ENCODE measurements at places on chromosomes 1 and 21.
A peak's percentile ranks its signal among the peaks of the same experiment; 100 is the strongest.

GRCh38 chr1:113223040-113223439 lies 150.0 kb downstream of the LRIG2 start:
- no peak for DNase-seq

GRCh38 chr1:51922040-51922439 lies 43.5 kb upstream of the NRDC start:
- DNase-seq, result no peak

- no peak for DNase-seq
Measured at GRCh38 chr1:100396651-100397050, 44.3 kb downstream of the CDC14A start.

DNA sequence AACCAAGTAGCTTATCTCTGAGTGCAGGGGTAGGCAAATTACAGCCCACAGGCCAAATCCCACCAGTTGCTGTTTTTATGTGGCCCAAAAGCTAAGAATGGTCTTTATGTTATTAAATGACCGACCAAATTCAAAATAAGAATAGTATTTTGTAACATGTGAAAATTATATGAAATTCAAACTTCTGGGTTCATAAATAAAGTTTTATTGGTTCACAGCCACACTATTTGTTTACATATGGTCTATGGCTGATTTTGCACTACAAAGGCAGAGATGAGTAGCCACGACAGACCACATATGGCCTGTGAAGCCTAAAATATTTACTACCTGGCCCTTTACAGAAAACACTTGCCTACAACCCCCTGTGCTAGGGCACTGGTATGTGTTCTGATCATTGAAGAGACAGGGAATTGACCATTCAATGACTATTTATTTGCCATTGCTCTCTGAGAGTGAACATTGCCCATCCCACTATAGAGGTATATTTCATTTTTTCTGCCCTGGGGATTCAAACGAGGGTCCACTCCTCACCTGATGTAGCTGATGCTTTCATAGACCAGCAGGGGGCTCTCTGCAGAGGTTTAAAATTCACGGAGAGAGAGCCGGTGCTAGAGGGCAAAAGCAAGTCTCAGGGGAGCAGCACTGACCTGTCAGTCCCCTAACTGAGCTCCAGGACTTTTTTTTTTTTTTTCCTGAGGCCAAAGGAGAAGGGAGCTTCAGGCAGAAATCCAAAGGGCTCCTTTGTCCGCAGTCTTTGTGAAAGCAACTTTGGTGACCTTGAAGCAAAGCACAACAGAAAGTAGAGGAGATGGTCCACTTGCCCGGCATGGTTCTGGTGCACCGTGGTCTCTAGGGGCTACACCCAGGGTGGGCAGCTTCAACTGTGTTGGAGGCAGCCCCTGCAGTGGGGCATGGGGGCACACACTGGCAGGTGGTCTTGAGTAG lies 7.3 kb upstream of the GNL2 start:
- DNase-seq, result no peak

- DNase-seq, result no peak
Measured at GRCh38 chr1:247096958-247097357, 7.2 kb downstream of the ZNF669 start.

DNA sequence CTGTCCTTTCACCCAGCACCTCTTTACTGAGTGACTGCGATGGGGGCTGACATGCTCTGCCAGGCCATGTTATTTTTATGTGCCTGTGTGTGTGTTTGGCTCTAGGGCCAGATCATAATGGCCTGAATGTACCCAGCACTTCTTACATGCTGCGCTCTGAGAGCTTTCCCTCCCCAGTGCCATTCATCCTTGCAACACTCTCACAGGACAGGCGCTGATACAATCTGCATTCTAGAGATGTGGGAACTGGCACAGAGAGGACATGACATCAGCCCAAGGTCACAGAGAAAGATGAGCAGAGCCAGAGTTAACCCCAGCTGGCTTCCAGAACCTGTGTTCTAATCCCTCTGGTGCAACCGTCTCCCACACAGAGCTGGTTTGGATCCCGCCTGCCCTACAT lies 54.5 kb downstream of the ARHGEF10L start:
- DNase-seq, result no peak

- DNase-seq, result no peak
Measured at GRCh38 chr1:151888972-151889570, 20.2 kb downstream of the THEM4 start.

- DNase-seq, result no peak
Measured at GRCh38 chr1:86965827-86966182, 51.4 kb downstream of the HS2ST1 start.

GRCh38 chr1:162599451-162599850 lies 32.8 kb upstream of the DDR2 start:
- DNase-seq, result no peak

DNA sequence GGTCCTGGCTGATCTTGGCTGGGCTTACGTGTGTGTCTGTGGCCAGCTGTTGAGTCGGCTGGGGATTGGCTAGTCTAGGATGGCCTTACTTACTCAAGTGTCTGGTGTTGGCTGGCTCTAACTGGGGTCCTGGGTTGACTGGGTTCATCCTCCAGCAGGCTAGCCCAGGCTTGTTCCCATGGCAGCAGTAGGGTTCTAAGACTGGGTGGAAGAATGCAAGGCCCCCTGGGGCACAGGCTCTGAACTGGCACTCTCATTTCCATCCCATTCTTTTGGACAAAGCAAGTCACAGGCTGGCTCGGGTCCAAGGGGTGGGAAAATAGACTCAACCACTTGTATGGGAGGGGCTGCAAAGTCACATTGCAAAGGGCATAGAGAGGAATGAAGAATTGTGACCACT lies 7.9 kb upstream of the OPRD1 start:
- DNase-seq, result no peak

GRCh38 chr1:203278082-203278884 lies 27.0 kb upstream of the BTG2 start:
- no peak for DNase-seq

GRCh38 chr1:92663775-92664174 lies 121.1 kb downstream of the EVI5 start:
- DNase-seq, result no peak

DNA sequence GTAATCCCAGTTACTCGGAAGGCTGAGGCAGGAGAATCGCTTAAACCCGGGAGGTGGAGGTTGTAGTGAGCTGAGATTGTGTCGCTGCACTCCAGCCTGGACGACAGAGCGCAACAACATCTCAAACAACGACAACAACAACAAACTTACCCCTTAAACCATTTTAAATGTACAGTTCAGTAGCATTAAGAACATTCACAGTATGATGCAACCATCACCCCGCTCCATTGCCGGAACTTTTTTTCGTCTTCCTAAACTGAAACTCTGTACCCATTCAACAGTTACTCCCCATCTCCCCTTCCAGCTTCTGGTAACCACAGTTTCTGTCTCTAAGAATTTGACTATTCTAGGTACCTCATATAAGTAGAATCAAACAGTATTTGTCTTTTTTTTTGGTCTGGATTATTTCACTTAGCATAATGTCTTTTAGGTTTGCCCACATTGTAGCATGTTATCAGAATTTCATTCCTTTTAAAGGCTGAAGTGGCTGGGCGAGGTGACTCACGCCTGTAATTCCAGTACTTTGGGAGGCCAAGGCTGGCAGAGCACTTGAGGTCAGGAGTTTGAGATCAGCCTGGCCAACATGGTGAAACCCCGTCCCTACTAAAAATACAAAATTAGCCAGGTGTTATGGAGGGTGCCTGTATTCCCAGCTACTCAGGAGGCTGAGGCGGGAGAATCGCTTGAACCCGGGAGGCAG lies 19.6 kb downstream of the CA6 start:
- no peak for DNase-seq

DNA sequence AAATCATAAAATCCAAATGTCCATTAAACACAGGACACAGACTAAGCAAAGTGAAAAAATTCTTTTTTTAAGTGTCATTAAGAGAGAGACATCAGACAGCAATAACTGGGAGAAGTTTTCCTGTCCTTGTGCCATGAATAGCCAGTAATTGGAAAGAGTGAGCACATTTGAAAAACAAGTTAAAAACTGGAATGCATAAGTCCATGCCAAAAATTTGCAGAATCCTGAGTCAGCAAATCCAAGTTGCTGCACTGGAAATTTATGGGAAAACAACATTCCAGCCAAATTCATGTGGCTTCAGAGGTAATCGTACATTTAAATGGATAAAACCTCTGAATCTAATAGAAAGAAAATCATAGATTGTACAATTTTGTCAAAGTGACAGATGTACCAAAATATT lies 291.4 kb downstream of the LRRC40 start:
- no peak for DNase-seq

GRCh38 chr1:18348354-18348753 lies 132.4 kb upstream of the KLHDC7A start:
- no peak for DNase-seq

- no peak for DNase-seq
Measured at GRCh38 chr1:230922620-230923019, 54.3 kb upstream of the C1orf198 start.

DNA sequence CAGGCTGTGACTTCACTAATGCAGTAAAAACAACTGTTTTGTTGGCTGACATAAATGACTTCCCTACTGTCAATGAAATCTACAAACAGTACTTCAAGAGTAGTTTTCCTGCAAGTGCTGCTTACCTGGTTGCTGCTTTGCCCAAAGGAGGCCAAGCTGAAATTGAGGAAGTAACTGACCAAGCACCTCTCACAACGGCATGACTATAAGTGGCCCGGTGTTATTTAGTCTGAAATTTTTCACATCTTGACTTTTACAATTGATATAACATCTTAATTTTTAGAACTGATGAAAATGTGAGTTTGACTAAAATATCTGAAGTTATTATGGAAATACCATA lies 274.9 kb upstream of the NR5A2 start:
- DNase-seq, result no peak

DNA sequence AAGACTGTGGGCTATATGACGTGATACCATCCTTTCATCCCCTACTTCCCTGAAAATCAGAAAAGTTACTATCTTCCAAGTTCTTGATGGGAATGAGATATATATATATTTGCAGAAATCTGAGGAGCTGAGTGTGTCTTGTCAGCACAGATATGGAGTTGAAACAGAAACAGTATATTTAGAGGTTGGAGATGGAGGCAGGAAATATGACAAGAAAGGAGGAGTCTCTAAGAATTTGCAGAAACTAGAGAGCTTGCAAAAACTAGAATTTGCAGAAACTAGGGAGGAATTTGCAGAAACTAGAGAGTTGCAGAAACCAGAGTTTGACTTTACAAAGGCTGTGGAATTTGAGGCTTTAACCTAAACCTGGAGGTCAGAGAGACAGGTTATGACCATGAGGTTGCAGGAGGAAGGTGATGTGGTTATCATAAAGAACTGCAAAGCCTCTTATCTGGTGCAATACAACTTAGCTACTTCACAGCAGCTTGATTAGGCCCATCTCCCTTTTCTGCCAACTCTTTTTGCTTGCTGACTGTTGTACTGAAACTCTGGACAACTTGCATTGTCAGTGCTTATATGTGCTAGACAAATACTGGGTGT lies 22.3 kb downstream of the XCL2 start:
- DNase-seq, result no peak

GRCh38 chr1:203744075-203744972 lies 20.7 kb upstream of the LAX1 start:
- DNase-seq, result no peak

DNA sequence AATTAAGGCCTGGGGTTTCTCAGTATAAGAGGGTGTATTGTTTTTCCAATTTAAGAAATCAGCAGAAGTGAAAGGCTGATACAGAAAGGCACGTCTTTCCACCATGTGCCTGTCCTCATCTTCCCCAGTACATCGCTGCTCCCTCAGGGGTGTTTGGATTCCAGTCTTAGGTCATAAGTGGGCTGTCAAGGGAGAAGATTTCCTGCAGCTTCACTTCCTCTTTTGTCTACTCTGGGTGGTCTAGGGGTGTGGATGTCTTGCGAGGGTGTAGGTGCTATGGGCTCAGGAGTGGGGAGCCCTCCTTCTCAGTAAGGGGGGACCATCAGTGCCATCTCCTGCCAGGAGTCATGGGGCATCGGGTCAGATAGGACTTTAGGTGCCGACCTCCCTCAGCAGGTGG lies 999.8 kb upstream of the NCAM2 start:
- no peak for DNase-seq

DNA sequence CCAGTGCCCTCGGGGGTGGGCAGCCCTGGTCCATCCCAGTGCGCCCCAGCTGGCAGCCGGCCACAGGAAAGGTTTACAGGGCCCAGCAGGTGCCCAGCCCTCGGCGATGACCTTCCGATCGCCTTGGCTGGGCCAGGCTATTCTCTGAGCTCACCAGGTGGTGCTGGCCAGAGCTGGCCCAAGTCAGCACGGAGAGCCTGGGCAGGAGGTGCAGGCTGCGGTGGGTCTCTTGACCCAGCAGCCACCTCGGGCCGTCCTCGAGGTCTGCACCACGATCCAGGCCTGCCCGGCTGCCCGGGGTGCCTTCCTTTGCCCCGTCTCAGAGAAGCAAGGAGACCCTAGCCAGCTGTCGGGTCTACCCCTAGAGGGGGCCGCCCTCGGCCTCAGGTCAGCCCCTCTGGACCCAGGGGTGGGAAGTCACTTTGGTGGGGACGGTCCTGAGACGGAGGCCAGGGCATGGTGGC lies 370 bp downstream of the PERM1 start:
- DNase-seq, result no peak

GRCh38 chr1:3434406-3435110 lies 19.9 kb upstream of the ARHGEF16 start:
- no peak for DNase-seq

DNA sequence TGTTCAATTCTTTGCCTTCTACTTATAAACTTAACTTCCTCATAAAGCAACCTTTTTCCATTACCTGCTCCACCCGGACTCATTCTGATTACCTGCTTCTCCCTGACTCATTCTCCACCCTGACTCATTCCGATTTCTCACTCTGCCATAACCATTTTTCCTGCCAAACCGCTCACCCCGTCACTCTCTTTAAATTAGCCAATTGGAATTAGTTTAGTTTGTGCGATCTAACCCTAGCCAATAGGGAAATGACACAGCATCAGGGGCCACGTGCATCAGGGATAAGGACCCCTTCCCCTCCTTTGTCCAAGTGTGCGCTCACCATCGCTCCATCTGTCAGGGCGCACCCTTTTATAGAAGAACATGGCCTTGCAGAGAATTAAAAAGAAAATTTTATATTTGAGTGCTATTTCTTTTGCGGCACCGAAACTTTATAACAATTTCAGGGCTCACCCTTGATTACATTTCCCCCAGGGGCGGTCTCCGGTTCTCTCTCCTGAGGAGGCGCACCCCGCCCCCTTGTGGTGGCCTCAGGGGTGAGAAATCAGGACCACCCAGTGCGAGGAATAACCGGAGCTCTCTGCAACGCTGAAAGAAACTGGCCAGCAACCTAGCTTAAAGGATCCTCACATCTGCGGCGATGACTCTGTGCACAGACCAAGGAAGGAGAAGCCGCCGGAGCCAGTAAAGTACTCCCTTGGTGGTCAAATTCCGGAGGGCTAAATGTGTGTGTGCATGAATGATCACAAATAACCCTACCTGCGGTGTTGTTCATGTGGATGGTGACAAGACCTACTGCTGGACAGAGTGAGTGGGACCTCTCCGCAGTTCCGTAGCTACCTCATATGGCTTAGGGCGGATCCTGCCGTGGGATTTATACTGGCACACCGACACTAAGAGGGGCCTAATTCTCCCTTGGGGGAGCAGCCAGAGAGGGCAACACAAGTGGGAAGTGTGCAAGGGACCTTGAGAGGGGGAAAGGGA lies 30.3 kb upstream of the CBR3 start:
- peak; percentile 41 for DNase-seq

- no peak for DNase-seq
Measured at GRCh38 chr21:45983649-45983965, 2.0 kb downstream of the COL6A1 start.
